Muscle of arm (tissue), 14 donors: ENCODE measurements at places on chromosomes 5 and 9.

GRCh38 chr5:55159763-55160492, at the start of gene GPX8:
Gene GPX8 (plus strand): TSS chr5:55160171. CDS start chr5:55160193, 22 bp downstream.
- DNase-seq = peak; percentile 88

DNA sequence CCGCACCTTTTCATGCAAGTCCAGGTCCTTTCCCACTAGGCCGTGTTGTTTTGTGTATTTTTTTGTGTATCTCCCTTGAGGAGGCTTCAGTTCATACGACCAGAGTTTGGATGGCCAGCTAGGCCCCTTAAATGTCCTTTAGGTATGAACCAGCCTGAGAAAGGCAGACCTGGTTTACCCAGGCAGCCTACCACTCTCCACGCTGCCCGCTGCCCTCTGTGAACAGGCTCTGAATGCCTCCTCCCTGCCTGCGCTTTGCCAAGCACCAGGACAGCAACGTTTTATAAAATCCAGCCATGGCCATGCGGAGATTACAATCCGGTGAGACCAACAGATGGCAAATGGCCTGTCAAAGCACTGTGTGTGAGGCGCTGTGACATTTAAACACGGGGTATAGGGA, 626 bp upstream of the CLTB start:
- no peak for DNase-seq

DNA sequence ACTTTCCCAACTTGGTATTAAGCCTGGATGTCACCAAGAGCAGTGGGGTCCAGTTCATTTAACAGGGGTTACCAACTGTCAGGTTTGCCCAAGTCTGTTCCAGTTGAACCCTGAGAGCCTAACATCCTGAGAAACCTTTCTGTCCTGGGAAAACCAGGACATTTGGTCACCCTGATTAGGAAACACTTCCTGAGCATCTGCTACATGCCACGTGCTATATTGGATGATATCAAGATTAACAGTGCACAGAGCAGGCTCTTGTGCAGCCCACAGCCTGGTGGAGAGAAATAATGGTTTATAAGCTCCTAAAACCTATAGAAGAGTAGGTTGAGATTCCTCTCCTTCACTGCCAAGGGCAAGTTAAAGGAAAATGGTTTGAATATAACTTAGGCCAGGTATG, 102.9 kb upstream of the RAD23B start:
- no peak for DNase-seq

DNA sequence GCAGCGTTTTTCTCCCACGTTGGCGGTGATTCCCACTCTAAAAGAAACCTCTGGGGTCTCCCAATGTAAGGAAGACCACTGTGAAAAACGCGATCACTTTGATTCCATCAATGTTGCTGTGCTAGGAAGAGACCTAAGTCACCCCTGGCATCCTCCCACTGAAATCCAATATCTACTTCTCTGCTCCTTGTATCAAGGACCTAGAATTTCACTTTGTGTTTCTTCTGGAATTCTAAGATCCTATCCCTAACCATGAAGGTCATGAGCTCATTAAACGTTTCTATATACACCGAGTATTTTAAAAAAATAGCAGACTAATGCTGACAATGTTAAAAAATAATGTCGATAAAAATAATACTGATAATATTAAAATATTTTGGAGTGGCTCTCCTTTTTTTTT, 118.8 kb upstream of the MYO10 start:
- no peak for DNase-seq
